Smooth muscle cell of trachea (primary cell): ENCODE measurements at places on chromosomes 6 and 20. TPM values are rescaled to one million over a fixed set of nuclear protein-coding genes. Genes with fewer than 3 reads are reported as not detected.

The SNPH gene
- 12.8 and 22.7 TPM in 2 replicates for total RNA-seq

The TNXB gene
- total RNA-seq = 7.7 and 77.6 TPM in 2 replicates

The RSPO3 gene
- 2.0 and 2.3 TPM in 2 replicates for total RNA-seq

The TOMM6 gene
- total RNA-seq = 51.8 and 89.4 TPM in 2 replicates

The ARG1 gene
- total RNA-seq = not detected in 2 replicates

The HSPA1L gene
- 1.5 TPM in 2 replicates for total RNA-seq

The PBOV1 gene
- total RNA-seq = not detected in 2 replicates

The GSTA1 gene
- total RNA-seq = not detected in 2 replicates

The C6orf118 gene
- not detected in 2 replicates for total RNA-seq

The OR5V1 gene
- not detected in 2 replicates for total RNA-seq

The CLDN20 gene
- not detected in 2 replicates for total RNA-seq

The SYNDIG1 gene
- 0.17 TPM in 1 of 2 replicates, not detected in the other for total RNA-seq

The SNRPB gene
- total RNA-seq = 97.9 and 249 TPM in 2 replicates

The ASIP gene
- not detected in 2 replicates for total RNA-seq

The E2F1 gene
- 1.8 and 4.5 TPM in 2 replicates for total RNA-seq

The IL17F gene
- not detected in 2 replicates for total RNA-seq

The ECI2 gene
- 116 and 166 TPM in 2 replicates for total RNA-seq

The SPTLC3 gene
- total RNA-seq = 5.8 and 9.6 TPM in 2 replicates

The TEAD3 gene
- total RNA-seq = 12.9 and 13.5 TPM in 2 replicates

The RSPH9 gene
- 1.0 and 1.8 TPM in 2 replicates for total RNA-seq

The FAM217A gene
- total RNA-seq = not detected in 2 replicates

The SIRPD gene
- total RNA-seq = not detected in 2 replicates

The BANF2 gene
- not detected in 2 replicates for total RNA-seq

The OR2H1 gene
- not detected in 2 replicates for total RNA-seq

The KIAA0408 gene
- total RNA-seq = 1.8 and 3.8 TPM in 2 replicates

The DSTN gene
- total RNA-seq = 219 and 323 TPM in 2 replicates

The GJA10 gene
- total RNA-seq = not detected in 2 replicates

The ETV7 gene
- total RNA-seq = 0.29 and 0.99 TPM in 2 replicates

The WFDC9 gene
- not detected in 2 replicates for total RNA-seq

The TFAP2A gene
- under 0.01 and 0.29 TPM in 2 replicates for total RNA-seq

The PROKR2 gene
- total RNA-seq = not detected in 2 replicates

The PERP gene
- total RNA-seq = 34.5 and 46.6 TPM in 2 replicates

The PHF3 gene
- total RNA-seq = 59.0 and 65.7 TPM in 2 replicates

The OSTM1 gene
- 22.0 and 51.8 TPM in 2 replicates for total RNA-seq

The CAPN11 gene
- 0.15 and 0.33 TPM in 2 replicates for total RNA-seq

The DEFB114 gene
- total RNA-seq = not detected in 2 replicates

The BNIP5 gene
- total RNA-seq = not detected in 2 replicates

The PGC gene
- total RNA-seq = not detected in 2 replicates

The SMLR1 gene
- total RNA-seq = not detected in 2 replicates

The EFCAB8 gene
- 0.44 TPM in 1 of 2 replicates, not detected in the other for total RNA-seq

The PLN gene
- total RNA-seq = under 0.01 TPM in 1 of 2 replicates, not detected in the other

The MUCL3 gene
- not detected in 2 replicates for total RNA-seq

The HLA-DQB1 gene
- not detected in 2 replicates for total RNA-seq

The OXT gene
- not detected in 2 replicates for total RNA-seq

The PTGIS gene
- 56.0 and 255 TPM in 2 replicates for total RNA-seq

The BPIFB1 gene
- not detected in 2 replicates for total RNA-seq

The SAMD10 gene
- 0.58 and 0.99 TPM in 2 replicates for total RNA-seq

The PFDN6 gene
- 26.6 and 51.3 TPM in 2 replicates for total RNA-seq

The COL9A3 gene
- 0.15 and 1.2 TPM in 2 replicates for total RNA-seq

The ELOVL2 gene
- under 0.01 TPM in 1 of 2 replicates, not detected in the other for total RNA-seq

The GPR31 gene
- total RNA-seq = not detected in 2 replicates

The LY86 gene
- total RNA-seq = not detected in 2 replicates

The GTSF1L gene
- total RNA-seq = not detected in 2 replicates

The LINC00237 gene
- not detected in 2 replicates for total RNA-seq

The ISM1 gene
- total RNA-seq = under 0.01 TPM in 1 of 2 replicates, not detected in the other

The MUC21 gene
- not detected in 2 replicates for total RNA-seq

The PTCRA gene
- not detected in 2 replicates for total RNA-seq

The RAET1L gene
- not detected in 2 replicates for total RNA-seq

The TAGAP gene
- not detected in 2 replicates for total RNA-seq
